ENCODE measurements at places on chromosomes 16 and 17.

- no peak for DNase-seq
These were observed 3.6 kb downstream of the LRRC75A start for GRCh38 chr17:16488186-16488967.

DNA sequence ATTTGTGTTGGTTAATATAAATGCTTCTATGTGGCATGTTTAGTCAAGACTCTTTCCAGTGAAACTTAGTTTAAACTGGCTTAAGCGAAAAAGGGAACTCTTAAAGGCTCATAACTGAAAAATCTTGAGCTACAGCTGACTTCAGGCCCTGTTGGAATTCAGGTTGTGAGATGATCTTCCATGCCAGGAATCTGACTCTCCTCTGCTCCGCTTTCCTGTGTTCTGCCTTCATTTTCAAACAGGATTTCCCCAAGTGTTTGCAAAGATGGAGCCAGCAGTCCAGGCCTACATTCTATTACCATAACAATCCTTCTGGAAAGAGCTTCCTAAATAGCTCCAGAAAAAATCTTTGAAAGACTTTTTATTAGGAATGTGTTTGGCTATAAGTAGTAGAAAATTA is 134.9 kb downstream of the NLK start:
- DNase-seq = no peak

- peak; percentile 88 for DNase-seq
These were observed 6.7 kb downstream of the CCDC57 start for GRCh38 chr17:82205720-82206508.

- peak; percentile 90 for DNase-seq
These were observed 10.9 kb downstream of the NHERF1 start for GRCh38 chr17:74759243-74759801.

DNA sequence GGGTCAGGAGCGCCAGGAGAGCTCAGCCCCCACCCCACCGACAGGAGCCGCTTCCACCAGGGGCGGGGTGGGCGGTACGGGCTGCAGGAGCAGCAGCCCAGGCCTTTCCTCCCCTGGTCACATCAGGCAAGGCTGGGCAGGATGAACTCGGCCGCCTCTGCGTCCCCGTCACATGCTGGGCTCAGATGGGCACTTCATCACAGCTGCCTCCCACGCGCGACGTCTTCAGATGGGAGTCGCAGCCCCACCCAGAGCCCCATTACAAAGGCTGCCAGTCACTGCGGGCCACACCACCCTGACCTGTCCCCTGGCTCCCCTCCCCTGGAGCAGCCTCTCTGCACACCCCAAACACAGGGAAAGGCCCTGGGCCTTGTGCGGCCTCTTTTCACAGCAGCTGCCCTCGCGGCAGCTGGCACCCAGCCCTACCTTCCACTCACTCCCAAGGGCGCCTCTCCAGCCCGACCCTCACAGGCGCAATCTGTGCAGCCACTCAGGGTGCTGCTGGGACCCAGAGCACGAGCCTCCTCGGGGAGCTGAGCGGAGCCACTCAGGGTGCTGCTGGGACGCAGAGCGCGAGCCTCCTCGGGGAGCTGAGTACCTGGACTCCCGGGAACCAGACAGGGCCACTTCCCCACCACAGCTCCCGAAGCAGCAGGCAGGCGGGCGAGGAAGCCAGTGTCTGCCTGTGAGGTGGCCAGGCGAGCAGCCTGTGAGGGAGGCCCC is 4.7 kb downstream of the ZNF598 start:
- no peak for DNase-seq

GRCh38 chr16:75097941-75098901 is 18.4 kb downstream of the LDHD start:
- DNase-seq = no peak

DNA sequence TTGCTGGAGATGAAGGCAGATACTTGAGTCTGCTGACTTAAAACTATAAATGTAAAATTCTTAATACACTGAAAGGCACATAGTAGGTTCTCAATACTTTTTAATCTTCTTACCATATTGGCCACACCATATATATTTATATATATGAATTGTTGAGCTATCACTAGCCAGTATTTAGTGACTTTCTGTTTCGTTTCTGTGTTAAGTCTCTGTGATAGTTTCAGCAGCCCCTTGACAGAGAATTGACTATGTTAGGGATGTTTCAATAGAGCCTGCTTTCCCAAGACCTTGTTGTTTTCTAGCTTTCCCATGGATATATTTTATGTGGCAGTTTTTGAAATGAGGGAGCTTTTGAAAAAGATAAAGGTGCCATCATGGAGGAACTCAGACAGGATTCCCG is 206.5 kb upstream of the GOT2 start:
- DNase-seq = peak; percentile 57

DNA sequence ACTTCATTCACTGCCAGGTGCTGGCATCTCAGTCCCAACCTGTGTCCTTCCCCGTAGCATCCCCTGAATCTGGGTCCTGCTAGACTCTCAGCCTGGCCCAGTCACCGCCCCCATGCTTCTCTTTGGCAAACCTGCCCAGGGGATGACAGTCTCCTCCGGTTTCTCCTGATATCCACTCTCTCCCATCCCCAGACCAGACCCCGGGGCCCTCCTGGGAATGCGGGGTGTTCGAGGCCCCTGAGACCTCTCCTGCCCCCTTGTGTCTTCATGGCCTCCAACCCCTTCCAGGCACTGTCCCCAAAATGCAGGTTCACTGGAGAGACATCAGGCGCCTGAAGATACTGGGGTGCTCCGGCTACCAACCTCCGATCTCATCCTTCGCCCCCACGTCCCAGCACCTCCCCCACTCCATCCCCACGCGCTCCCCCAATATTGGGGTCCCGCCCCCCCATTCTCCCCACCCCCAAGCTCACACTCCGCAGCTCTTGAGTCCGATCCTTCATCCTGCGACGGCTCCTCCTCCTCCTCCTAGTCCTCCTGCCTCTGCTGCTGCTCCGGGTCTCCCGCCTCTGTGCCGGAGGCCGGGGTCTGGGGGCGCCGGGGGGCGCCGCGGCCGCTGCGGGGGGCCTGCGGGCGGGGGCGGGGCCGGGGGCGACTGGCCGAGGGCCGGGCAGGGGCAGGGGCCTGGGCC is 399 bp downstream of the STX1B start:
- no peak for DNase-seq

DNA sequence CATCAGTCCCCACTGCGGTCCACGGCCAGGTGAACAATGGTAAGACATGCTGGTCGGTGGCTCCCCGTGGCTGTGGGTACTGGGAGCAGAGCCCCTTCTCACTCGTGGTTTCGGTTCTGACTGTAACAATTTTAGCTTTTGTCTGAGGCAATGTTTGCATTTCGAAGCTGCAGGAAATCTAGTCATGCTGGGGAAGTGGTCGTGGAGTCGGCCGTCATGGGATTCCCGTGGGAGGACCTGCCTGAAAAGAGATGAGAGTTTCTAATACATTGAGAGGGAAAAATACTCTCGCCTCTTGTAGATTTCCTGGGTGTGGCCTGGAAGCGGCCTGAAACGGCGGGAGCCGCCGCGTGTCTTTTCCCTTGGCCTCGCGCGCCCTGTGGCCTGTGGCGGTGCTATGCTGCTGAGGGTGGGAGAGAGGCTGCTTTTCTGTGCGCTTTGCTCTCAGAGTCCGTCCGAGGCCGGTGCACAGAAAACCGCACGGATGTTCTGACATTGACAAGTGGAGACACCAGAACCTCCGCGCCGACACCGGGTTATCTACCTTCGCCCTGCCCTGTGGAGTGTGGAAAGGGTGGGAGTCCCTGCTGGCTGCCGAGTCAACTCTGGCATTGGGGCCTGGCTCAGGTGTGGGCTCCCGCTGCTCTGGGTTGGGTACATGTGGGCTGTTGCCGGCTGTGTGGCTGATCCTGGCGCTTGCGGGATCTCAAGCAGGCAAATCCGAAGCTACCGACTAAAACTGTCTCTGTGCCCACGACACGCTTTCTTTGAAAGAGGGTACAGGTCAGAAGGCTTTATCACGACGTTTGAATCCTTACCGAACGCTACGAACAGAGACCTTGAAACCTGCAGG is 60.8 kb downstream of the WDR45B start:
- no peak for DNase-seq

- no peak for DNase-seq
These were observed 1.6 kb upstream of the CYBC1 start for GRCh38 chr17:82452162-82452561.

GRCh38 chr17:4786106-4786511 is at the start of gene VMO1:
Gene VMO1 (minus strand): TSS chr17:4786364. CDS start chr17:4786352, 12 bp downstream.
- no peak for DNase-seq

GRCh38 chr17:13825526-13826040 is 223.9 kb upstream of the HS3ST3A1 start:
- DNase-seq = no peak

GRCh38 chr16:28163699-28164098 is 48.1 kb downstream of the XPO6 start:
- no peak for DNase-seq

DNA sequence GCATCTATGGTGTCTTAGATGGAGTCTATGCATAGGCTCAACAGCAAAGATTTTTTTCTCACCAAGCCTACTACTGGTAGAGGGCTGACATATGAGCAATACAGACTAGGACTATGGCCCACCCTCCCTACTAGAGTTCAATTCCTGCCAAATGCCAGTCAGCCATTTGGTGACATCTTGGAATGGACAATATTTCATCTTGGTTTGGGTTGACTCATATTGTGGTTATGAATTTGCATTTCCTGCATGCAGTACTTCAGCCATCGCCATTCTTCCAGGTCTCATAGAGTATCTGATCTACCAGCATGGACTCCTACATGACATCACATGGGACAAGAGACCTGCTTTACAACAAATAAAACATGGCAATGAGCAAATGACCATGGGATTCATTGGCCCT is 778.1 kb upstream of the SOX9 start:
- no peak for DNase-seq

GRCh38 chr17:1787301-1787902 is 25.5 kb downstream of the SERPINF1 start:
- no peak for DNase-seq

GRCh38 chr17:28549236-28550132 is 2.9 kb downstream of the UNC119 start:
- no peak for DNase-seq

GRCh38 chr17:79633993-79634813 is 23.4 kb upstream of the RBFOX3 start:
- DNase-seq = no peak

GRCh38 chr16:31202414-31203375 is at the start of gene PYCARD:
Gene PYCARD (minus strand): TSS chr16:31202760. CDS start chr16:31202690, 70 bp downstream.
- peak; percentile 25 for DNase-seq

DNA sequence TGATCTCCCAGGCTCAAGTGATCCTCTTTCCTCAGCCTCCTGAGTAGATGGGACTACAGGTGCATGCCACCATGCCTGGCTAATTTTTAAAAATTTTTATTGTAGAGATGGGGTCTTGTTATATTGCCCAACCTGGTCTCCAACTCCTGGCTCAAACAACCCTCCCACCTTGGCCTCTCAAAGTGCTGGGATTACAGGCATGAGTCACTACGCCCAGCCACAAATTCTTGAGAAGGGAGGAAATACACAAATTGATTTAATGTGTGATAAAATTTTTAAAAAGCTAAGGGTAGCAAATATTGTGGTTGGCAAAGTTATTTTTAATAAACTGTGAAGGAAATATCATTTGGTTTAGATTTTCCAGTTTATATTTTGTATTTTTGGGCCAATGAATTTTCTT is 9.6 kb downstream of the ITGAD start:
- DNase-seq = no peak

DNA sequence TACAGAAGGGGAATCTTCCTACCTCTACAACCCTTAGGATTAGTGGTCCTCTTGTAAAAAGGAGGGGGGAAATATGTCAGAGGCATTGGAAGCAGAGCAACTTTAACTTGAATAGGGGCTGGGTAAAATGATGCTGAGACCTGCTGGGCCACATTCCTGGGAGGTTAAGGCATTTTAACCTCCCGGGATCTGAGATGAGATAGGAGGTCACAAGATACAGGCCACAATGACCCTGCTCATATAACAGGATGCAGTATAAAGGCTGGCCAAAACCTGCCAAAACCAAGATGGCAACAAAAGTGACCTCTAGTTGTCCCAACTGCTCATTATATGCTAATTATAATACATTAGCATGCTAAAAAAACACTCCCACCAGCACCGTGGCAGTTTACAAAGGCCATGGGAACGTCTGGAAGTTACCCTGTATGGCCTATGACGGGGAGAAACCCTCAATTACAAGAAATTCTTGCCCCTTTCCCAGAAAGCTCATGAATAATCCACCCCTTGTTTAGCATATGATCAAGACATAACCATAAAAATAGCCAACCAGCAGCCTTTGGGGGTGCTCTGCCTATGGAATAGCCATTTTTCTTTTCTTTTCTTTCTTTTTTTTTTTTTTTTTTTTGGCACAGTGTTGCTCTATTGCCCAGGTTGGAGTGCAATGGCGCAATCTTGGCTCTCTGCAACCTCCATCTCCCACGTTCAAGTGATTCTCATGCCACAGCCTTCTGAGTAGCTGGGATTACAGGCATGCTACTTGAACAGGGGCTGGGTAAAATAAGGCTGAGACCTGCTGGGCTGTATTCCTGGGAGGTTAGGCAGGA is 6.2 kb upstream of the C1QTNF1 start:
- no peak for DNase-seq

GRCh38 chr16:31877876-31878642 is 4.5 kb downstream of the ZNF267 start:
- no peak for DNase-seq

GRCh38 chr16:57310801-57311200 is 26.3 kb upstream of the PLLP start:
- DNase-seq = no peak

DNA sequence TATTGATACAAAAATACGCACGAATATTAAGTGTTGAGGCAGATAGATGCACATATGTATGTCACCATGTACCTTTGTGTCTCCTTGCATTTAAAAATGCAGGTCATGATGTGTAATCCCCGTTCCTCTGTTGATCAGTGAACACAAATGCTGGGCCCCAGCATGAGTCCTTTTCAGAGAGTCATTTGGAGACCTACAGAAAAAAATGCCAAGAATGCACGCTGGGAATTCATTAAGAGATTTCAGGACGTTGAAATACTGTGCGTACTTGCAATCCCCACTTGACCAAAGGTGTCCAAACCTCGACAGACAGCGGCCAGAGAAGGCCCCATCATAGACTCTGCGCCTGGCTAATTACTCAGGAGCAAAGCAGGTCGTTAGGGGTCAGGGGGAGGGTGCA is 496.0 kb downstream of the MAF start:
- DNase-seq = no peak

GRCh38 chr16:85565801-85566526 is 47.2 kb upstream of the GSE1 start:
- no peak for DNase-seq

- no peak for DNase-seq
These were observed 6.8 kb upstream of the ACSM1 start for GRCh38 chr16:20704281-20704680.

GRCh38 chr16:78955206-78955605 is 645.3 kb downstream of the MAF start:
- peak; percentile 9 for DNase-seq

- DNase-seq = no peak
These were observed 4.4 kb downstream of the EPN3 start for GRCh38 chr17:50536683-50537646.

GRCh38 chr16:66489385-66489784 is 60.5 kb downstream of the TK2 start:
- DNase-seq = no peak

GRCh38 chr16:90031186-90031930 is 12.1 kb upstream of the DBNDD1 start:
- DNase-seq = no peak

GRCh38 chr17:44581868-44582267 is 24.6 kb downstream of the FZD2 start:
- no peak for DNase-seq

- DNase-seq = no peak
These were observed 30.3 kb upstream of the CAPN15 start for GRCh38 chr16:497258-497657.

GRCh38 chr16:24499193-24499814 is 40.1 kb upstream of the RBBP6 start:
- DNase-seq = peak; percentile 36
